ENCODE measurements at places on chromosomes 4 and X.
A peak's percentile ranks its signal among the peaks of the same experiment; 100 is the strongest.

DNA sequence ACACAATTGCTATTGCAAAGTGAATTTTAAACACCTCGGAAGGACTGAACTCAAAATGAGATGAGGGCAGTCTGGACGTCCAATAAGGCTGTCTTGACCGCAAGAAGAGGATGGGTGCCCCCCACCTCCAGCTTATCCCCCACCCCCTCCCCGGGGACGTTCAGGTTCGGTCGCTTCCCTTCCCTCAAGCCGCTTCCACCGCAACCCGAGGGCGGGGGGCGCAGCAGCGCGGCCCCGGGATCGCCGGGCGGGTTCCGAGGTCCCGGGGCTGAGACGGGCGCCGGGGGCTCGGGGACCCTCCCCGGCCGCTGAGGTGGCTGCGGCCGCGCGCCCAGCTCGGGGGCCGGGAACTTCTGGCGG lies 480 bp downstream of the USP46 start:
- DNase-seq, result no peak

DNA sequence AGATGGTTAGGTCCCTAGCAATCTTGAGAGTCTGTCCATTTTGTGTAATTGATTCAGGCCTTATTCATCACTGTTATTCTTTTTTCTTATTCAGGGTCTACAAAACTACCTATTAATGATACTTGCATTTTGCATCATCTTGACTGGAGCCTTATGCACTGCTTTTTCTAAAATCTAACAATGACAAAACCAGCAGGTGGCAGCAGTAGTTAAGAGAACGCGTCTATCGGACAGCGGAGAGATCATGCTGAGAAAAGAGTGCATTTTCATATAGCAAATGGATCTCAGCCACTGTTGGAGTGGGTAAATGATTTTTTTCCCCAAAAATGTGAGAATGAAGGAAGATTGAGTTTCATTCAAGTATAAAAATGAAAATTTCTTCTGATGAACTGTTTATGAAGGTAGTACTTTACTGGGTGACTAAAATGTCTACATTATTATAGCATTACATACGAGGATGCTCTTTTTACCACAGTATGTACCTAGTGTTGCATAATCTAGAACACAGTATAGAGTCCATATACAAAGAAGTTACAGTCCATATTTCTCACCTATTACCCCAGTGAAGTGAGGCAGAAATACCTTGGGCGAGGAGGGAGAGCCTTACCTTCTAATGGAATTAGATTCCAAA lies 43.2 kb downstream of the TMEM144 start:
- DNase-seq, result peak; percentile 13

GRCh38 chrX:65696613-65697012 lies 29.2 kb downstream of the MSN start:
- no peak for DNase-seq

- peak; percentile 11 for DNase-seq
These were observed 83.1 kb downstream of the RELL1 start for GRCh38 chr4:37603070-37603468.

DNA sequence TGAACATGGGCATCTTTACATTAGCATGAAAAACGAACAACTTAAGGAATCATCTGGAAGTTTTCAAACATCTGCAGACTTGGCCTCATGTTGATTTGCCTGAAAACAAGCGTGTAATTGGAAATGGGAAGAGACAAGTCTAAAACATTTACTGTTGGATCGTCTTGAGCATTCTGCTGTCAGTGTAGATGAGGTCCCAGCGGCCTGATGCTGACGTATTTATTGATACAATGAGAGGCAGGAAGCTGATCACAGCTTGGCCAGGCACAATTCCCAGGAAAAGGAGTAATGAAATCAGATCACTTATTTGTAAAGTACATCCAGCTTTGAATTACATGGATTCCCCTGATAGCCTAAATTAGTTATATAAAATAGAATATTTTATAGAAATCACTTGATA lies 210.6 kb downstream of the CLCN4 start:
- no peak for DNase-seq

DNA sequence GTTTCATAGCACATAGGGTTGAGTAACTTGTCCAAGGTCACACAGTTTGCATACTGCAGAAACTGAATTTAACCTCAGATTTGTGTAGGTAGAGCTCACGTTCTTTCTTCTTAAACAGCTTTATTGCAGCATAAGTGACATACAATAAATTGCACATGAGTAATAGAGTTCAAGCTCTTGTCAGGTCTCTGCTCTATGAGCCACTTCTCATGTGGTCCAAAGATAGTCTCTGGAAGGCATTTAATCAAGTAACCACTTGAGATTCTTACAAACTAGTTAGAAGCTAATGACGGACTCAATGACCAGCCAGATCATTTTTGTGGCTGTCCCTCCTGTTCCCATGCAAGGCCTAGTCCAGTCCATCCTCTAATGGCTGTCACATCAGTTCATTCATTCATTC lies 68.9 kb downstream of the MAOB start:
- no peak for DNase-seq

- no peak for DNase-seq
These were observed 15.7 kb downstream of the RNF128 start for GRCh38 chrX:106742193-106742592.

- no peak for DNase-seq
These were observed 26.2 kb upstream of the PNPLA4 start for GRCh38 chrX:7953446-7953845.

- DNase-seq, result no peak
These were observed 44.9 kb downstream of the ANK2 start for GRCh38 chr4:113094331-113094730.

- DNase-seq, result no peak
These were observed at the start of gene MMRN1 for GRCh38 chr4:89894649-89895550. TSS of gene MMRN1 (plus strand) at chr4:89894854. CDS start at chr4:89894972, 118 bp downstream.

GRCh38 chr4:76637712-76638361 lies 202.8 kb downstream of the SHROOM3 start:
- DNase-seq, result no peak

DNA sequence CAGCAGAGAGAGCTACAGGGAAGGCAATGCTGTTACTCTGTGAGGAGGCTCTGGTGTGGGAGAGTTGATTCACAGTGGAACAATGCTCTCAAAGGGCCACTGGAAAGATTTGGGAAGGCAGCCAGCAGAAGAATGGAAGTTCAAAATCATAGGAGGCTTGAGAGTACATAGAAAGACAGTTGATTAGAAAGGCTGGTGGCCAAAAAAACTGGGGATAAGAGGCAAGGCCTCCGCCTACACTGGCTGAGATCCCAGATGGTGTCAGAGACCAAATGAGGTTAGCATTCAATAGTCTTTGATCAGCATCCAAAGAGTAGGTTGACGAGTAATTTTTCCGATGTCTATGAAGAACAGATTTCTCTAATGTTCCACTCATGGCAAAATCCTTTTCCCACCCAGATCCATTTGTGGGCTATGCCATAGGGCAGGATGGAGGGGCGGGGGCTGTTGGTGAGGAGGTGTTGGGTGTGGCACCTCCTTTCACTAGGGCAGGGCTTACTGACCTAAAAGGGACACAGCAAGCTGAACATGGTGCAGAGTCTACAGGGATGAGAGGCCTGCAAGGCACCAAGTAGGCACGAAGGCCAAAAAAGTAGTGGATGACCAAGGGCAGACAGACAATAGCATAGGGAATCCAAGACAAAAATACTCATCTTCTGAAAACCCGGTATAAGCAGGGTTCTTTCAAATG lies 15.1 kb downstream of the TEC start:
- peak; percentile 81 for DNase-seq

- DNase-seq, result no peak
These were observed 14.5 kb upstream of the DACH2 start for GRCh38 chrX:86133761-86134160.
